ENCODE measurements at places on chromosomes 5 and 9.

- DNase-seq: no peak
These were observed 6.2 kb downstream of the BARHL1 start for GRCh38 chr9:132588501-132589147.

DNA sequence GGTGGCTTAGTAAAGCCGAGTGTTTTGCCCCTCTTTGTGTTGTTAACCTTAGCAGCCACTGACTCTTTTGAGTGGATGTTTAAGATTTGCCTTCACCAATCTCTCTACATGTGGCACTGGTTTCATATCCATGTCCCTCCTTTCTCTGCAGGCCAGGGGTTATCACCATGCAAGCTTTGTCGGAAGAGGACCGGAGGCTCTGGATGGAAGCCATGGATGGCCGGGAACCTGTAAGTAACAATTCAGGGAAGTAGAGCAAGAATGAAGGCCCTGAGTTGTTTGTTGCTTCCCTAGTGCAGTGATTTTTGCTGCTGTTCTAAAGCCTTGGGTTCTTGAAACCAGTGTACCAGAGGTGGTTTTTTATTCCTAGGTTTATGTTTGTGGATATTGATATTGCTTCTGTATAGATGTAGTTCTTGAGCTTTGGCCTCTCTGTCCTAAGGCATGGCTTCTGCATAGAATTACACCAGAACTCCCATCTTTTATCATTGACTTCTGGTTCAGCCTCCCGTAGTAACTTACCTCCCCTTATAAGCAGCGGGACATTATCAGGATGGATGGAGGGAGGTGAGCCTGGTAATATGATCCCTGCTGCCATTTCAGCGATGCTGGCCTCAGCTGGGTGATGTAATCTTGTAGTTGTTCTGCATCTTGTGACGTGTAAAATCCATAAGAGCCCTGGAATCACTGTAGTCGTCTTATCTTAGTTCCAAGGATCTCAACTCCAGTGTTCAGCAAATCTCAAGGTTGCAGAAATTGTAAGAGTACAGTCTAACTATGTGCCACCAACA lies 161.9 kb downstream of the ARHGAP26 start:
- DNase-seq: no peak

- no peak for DNase-seq
These were observed 16.3 kb downstream of the LARP1 start for GRCh38 chr5:154771383-154771901.

DNA sequence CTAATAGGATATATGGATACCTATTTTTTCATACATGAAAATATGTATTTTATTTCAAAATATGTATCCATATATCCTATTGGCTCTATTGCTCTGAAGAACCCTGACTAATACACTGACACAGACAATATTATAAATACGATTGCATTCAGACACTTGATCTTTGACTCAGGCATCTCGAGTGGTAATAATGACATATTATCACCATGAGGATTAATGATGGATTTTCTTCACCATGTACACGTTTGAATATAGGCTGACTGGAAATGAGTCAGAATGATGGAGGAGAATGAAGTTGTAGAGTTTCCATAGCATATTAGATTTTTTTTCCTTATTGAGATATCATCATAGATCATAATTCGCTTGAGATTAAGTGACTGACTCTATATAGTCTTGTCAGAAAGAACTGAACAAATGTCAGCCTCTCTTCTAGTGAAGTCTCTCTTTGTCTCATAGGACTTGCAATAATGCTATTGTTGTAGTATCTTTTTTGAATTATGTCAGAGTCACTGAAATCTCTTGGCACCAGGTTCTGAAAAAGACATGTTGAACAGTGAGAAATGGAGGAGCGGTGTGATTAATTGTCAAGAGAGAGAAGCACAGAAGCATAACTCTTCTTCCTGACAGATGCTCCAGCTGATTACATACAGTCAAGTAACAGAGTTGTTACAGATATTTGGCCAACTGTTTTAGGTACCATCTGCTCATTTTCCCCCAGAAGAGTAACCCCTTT lies 41.4 kb upstream of the SLCO6A1 start:
- DNase-seq: no peak

GRCh38 chr9:82781921-82782392 lies 281.0 kb downstream of the RASEF start:
- DNase-seq: peak; percentile 86

DNA sequence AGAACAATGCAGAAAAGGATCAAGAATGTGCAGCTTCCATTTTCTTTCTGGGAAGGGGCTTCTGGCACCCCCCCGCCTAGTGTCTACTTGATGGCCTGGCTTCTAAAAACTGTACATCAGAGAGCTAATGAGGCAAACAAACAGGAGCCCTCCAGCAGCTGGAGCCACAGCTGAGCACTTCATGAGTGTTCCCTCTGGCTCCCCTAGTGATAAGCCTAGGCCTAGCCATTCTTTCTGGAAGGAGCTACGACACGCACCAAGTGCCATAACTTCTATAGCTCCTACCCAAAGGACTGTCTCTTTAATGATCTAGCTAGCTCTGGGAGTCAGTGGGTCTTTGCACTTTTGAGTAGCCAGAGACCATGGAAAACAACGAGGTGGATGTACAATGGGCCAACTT lies 66.1 kb downstream of the DNAH5 start:
- DNase-seq: no peak

GRCh38 chr5:176596689-176597416 lies 13.1 kb downstream of the GPRIN1 start:
- no peak for DNase-seq

- no peak for DNase-seq
These were observed 491 bp upstream of the CTSL start for GRCh38 chr9:87725356-87725899.

DNA sequence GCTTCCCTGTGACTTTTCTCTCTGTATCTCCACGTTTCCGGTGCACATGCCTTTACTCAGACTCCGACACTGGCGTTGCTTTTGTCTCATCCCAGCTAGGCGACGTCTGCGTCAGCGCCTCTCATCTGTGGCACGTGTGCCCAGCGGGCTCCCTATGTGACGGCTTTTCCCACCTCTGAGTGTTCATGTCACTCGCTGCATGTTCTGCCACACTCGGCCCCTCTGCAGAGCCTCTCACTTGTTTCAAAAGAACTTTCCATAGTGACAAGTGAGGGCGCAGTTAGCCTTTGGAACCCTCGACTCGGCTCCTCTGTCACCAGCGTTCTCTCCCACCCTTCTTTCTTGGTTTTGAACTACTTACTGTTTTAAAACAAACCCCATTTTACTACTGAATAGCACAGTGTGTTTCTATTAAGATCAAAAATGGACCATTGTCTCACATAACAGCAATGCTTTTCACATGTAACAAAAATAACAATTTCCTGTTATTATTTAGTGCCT lies 113.4 kb upstream of the CACNA1B start:
- DNase-seq: no peak

- no peak for DNase-seq
These were observed 207.9 kb downstream of the GADD45G start for GRCh38 chr9:89812556-89813181.

DNA sequence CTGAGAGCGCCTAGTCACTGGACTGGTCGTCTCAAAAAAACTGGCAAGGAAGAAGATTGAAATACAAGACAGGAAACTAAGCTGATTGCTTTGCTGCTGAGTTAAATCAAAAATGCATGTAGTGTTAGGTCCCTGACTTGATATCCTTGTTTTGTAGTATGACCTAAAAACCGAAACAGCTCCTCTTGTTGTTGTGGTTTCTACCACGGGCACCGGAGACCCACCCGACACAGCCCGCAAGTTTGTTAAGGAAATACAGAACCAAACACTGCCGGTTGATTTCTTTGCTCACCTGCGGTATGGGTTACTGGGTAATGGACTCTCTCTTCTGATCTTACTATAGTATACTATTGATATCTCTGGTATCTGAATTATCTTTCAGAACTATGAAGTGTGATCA lies 4.3 kb downstream of the MTRR start:
- DNase-seq: no peak
